ENCODE measurements at places on chromosomes 13 and 19.

- DNase-seq, result no peak
Measured at GRCh38 chr13:74316547-74316946, 182.3 kb upstream of the KLF12 start.

GRCh38 chr19:7348587-7349230, at the start of gene ARHGEF18:
Gene ARHGEF18 (plus strand): TSS chr19:7348937. CDS start chr19:7362891, 13,954 bp downstream.
- no peak for DNase-seq

DNA sequence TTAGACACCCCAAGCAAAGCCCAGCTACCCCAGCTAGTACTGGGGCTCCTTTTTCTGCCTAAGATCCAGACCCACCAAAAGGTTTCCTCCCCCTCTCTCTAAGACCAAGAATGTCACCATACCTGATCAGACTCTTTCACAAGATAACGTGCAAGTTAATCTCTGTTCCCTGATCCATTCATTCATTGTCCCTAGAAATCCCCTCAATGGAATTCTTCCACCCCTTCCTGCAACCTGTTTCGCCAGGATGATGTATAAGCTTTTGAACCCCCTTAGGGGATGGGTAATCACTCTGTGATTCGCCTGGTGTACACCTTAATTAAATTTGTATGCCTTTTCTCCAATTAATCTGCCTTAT, 17.3 kb upstream of the CLN5 start:
- DNase-seq, result no peak

GRCh38 chr13:108121406-108121805, 93.9 kb downstream of the LIG4 start:
- no peak for DNase-seq
